ENCODE measurements at places on chromosomes 12 and 14.

GRCh38 chr14:71321574-71322315 is 414.5 kb downstream of the PCNX1 start:
- DNase-seq = peak; percentile 58

DNA sequence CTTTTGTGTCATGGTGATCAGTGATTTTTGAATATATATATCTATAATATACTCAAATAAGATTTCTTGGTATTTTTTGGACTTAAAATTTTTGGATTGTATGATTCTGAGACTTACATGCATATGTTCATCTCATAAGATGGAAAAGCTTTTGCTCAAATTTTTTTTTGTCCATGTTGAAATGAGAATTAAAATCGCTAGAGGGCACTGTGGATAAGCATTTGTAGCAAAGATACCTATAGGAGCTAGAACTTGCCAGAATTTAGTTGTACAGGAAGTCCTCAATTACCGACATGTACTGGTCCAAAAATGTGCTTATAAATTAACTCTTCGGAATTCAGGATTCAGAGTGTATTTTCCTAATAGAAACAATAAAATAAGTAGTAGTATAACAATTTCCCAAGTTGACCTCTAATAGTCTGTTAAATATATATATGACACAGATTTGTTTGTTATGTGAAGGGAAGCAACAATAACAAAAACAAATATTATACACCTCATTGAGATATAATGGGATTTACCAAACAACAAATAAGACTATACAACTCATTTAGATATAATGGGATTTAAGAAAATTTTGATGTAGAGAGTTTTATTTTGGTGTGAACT is 179.6 kb downstream of the TMEM117 start:
- DNase-seq = peak; percentile 54

GRCh38 chr12:74031045-74031444 is 506.6 kb upstream of the ATXN7L3B start:
- DNase-seq = no peak

GRCh38 chr14:56224691-56225681 is 106.8 kb downstream of the PELI2 start:
- no peak for DNase-seq

GRCh38 chr12:93318720-93319522 is 58.8 kb upstream of the NUDT4 start:
- DNase-seq = peak; percentile 91

DNA sequence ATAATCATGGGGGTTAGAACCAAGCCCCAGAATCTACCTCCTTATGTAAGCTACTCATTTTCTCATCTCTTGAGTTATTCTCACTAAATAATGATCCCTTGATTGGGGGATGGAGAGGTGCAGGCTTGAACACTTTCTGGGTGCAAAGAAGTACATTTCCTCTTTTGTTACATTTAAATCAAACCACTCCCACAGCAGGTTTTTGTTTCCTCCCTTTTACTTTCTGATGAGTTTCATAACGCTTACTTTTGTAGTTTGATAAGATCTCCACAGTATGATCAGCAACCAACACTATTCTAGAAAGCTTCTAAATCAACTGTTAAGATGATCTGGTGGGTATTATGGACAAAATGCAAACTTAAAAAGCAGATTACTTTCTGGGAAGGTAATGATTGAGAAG is 20.5 kb downstream of the VCPKMT start:
- DNase-seq = no peak

DNA sequence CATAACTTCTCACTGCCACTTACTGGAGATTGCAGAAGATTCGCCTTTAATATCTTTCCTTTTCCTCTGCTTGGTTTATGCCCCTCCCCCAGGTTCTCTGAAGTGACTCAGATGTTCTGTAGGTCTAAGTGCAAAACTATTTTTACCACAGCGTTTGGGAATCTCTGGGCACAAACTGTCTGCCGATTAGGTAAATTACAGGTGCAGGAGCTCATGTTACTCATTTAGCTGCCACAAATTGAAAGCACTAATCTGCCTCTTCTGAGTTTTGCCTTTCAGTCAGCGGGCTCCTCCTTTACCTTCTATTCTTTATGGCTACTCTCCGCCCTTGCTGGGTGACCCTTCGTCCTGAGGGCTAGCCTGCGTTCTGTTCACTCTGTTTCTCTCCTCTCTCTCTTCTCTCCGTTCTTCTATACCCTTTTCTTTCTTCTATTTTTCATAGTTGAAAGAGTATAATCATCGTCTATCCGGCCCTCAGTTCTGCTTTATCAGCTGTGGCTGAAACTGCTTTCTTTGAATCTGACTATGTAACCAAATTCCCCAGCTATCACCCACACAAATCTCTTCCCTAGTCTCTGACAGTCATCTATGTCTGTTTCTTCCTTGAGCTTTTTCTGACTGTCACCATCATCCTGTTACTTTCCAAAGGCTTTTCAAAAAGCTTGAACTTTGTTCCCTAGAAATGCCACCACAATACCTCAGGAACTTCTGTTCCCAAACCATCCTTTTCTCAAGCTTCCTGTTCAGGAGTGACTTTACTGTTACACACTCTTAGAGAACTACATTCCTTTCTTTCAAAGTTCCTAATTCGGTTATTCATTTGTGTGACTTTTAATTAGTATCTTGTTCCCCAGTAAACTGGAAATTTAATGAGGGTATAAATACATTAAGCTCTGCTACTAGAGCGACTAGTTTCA is 4.3 kb upstream of the MYF6 start:
- peak; percentile 1 for DNase-seq

DNA sequence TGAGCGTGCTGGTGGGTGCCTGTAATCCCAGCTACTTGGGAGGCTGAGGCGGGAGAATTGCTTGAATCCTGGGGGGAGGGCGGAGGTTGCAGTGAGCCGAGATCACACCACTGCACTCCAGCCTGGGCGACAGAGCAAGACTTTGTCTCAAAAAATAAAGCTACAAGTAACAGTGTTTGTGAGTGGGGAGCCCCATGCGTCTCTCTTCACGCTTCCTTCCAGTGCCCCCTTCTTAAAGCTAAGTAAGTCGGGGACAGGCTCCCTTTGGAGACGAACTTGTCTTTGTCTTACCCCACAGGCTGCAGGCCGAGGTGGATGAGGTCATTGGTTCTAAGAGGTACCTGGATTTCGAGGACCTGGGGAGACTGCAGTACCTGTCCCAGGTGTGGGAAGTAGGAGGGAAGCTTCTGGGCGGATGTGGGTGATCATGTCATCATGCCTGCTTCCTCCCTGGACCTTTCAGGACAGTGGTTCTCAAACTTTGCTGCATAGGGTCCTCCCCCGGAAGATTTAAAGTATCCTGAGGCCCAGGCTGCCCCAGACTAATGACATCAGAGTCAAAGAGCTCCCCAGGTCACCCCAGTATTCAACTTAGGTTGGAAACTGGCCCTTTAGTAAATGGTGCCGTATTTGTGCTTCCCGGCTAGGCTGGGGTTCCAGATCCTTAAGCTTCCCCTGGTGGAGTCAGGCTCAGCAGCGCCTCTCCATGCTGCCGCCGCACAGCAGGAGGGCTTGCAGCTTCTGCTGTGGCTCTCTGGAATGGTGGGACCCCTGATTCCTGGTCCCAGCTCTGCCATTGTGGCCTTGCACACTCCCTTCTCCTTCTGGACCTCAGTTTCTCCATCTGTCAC is 37.1 kb downstream of the CYP46A1 start:
- DNase-seq = no peak

DNA sequence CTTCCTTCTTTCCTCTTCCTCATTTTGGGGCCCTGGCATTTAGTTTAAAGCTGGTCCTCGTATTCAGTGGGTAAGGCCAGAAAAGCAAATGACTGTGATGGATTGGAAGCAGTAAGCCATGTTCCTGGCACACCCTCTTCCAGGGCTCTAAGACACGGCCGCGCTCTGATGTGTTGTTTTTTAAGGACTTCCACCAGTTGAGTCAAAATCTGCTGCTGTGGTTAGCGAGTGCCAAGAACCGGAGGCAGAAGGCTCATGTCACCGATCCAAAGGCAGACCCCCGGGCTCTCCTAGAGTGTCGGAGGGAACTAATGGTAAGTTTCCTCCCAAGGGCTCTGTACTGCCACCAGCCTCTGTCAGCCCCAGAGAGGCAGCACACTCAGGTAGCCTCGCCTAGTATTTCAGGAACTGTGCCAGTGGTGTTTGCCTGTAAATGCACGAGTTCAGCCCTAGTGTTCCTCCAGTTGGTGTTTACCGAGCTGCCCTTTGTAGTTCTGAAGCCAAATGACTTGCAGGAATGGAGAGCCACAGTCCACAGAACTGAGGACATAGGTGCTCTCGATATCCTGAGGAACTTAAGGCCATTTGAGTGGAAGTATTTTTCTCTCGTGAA is 72.7 kb downstream of the ESR2 start:
- DNase-seq = no peak

GRCh38 chr14:64117671-64118402 is 176.3 kb downstream of the ESR2 start:
- DNase-seq = no peak

DNA sequence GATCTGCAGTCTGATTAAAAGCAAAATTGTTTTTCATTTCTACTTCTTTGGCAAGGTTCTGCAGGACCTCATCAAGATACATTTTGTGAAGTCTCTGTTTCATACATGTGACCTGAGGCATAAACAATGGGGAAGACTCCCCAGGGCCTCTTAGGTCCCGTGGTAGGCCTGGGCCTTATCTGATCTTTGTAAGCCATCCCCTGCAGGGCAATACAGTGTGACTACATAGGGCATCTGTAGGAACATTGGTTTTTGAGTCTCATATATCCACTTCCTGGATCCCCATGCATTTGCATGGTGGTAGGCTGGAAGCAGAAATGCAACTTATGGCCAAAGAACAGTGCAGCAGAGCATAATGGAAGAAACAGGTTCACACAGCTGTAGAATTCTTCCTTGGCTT is 6.0 kb downstream of the FAR2 start:
- no peak for DNase-seq

- DNase-seq = peak; percentile 88
These were observed 84.6 kb downstream of the SETD3 start for GRCh38 chr14:99395909-99396530.

DNA sequence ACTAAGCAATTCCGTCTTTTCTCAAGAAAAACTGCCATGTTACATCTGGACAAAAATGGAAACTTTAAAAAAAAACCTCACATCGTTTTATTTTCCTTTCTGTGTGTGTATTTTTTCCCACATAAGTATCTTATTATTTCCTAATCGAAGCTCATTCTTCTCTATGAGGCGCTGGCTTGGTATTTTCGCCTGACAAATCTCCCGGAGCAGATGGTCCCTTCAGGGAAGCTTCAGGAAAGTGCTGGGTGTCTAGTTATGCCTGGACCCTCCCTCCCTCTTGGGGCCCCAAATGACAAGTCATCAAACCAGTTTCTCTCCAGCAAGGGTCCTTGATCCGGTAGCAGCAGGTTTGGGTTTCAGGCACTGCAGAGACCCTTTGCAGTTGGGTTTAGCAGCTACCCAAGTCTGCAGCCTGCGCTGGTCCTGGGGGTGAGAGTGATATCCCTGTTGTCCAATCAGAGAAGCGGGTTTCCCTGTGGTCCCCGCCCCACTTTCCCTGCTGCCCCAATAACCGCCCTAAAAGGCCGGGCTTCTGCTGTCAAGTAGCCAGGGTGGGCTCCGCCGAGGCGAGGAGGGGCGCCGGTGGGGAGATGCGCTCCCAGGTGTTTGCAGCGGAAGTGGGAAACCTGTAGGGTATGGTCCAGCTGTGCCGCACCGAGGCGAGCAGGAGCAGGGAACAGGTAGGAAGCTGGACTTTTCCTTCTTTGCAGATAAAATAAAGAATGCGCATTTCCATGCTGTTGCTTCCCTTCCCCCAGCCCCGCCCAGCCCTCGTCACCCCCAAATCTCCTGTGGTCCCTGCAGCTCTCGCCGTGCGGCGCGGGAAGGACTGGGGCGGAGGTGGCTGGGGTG is at the start of gene CNTN1:
CNTN1 (plus strand) TSS at position 527 of the 852 bp plus-strand sequence.
- DNase-seq = peak; percentile 92

GRCh38 chr12:18643681-18644080 is 94.1 kb downstream of the PLCZ1 start:
- no peak for DNase-seq

DNA sequence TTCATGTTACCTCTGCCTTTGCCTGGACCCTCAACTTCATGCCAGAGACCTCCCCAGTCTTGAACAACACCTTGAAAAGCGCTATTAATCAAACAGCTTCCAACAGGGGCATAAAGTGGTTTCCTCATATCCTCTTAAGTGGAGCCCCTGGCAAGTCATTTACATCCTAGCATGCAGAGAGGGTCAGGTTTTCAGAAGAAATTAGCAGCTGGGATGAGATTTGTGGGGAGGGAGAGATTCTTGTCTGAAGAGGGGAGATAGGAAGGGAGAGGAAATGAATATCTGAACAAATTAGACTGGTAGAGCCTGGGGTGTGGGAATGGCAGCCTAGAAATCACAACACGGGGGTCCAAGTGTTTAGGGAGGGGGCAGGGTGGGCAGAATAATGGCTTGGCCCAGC is 45.6 kb downstream of the CALM1 start:
- DNase-seq = no peak

- no peak for DNase-seq
These were observed 1.0 kb downstream of the FAIM2 start for GRCh38 chr12:49902399-49903350.

- DNase-seq = no peak
These were observed 165.4 kb downstream of the NRXN3 start for GRCh38 chr14:78335531-78335930.

DNA sequence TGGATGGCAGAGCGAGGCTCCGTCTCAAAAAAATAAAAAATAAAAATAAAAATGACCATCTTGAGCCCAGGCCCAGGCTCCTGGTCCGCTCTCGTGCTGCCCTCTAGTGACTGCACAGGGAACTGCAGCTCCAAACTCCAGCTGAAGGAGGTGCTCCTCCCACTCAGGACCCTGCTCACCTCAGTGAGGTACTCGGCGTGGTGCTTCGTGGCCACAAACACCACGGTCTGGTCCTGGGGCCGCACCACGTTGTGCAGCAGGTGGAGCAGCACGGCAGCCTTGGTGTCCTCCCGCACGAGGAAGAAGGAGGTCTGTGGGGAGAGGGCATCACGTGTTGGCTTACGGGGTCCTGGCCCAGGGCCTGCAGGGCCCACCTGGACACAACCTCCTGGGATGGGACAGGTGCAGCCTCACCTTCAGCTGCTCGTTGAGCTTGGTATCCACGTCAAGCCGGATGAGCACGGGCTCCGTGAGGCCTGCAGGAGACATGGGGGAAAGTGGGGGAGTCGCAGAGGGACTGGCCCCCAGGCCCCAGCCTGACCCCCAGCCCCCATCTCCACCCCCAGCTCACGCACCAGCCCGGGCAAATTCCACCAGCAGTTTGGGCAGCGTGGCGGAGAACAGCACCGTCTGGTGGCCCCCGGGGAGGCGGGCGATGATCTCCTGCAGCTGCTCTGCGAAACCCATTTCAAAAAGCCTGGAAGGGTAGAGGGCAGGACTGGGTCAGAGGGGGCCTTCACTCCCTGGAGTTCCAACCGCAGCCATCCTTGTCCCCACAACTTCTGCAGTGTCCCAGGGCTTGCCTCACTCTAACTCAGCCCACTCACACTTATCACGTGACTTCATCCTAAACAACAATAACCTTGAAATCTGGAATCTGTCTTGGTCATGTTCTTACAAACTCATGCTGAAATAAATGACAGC is 10.6 kb downstream of the DDX54 start:
- DNase-seq = peak; percentile 35

- DNase-seq = no peak
These were observed 77.2 kb downstream of the BHLHE41 start for GRCh38 chr12:26047401-26048226.

- DNase-seq = no peak
These were observed 454.1 kb upstream of the FLRT2 start for GRCh38 chr14:85075694-85076476.

- DNase-seq = no peak
These were observed 13.0 kb downstream of the KRT7 start for GRCh38 chr12:52245962-52246569.
